ENCODE measurements at places on chromosomes 5 and 9.
A peak's percentile ranks its signal among the peaks of the same experiment; 100 is the strongest.

DNA sequence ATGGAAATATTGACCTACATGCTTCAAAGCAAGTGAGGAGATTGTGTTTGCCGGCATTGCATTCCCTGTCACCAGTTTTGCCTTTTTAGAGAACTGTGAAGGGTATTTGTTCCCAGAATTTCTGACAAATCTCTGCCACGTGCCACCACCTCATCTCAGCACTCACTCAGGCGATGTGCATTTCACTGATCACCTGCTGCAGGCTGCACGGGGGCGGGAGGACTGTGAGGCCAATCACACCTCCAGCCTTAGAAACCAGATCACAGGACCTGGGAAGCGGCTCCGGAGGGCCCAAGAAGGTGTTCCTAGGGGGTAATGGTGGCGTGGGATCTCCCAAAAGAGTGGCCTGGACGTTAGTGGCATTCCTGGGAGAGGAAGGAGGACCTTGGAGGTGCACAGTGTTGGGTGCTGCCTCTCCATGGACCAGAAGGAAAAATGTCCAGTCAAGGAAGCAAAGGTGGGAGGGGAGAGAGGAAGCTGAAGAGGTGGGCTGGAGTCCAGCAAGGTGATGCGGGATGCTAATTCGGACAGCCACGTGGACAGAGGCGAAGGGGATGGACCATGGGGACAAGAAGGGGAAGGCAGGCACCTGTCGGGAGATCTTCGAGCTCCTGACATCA lies 63.6 kb upstream of the OLFM1 start:
- DNase-seq: no peak

DNA sequence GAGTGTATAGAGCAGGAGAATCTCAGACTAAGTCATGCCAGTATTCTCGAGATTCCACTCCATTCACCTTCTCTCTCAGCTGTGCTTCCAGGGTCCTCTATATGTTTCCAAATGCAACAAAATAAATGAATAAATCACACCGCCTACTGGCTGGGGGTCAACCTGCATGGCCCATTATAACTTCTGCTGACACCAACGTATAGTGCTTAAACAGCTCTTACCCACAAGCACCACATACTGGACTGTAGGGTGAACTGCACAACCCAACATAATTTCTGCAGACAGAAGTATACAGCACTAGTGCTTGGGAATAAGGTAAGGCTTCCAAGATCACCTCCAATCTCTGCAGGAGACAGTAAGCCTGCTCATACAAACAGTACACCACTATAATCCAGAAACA lies 33.1 kb upstream of the HTR4 start:
- no peak for DNase-seq

DNA sequence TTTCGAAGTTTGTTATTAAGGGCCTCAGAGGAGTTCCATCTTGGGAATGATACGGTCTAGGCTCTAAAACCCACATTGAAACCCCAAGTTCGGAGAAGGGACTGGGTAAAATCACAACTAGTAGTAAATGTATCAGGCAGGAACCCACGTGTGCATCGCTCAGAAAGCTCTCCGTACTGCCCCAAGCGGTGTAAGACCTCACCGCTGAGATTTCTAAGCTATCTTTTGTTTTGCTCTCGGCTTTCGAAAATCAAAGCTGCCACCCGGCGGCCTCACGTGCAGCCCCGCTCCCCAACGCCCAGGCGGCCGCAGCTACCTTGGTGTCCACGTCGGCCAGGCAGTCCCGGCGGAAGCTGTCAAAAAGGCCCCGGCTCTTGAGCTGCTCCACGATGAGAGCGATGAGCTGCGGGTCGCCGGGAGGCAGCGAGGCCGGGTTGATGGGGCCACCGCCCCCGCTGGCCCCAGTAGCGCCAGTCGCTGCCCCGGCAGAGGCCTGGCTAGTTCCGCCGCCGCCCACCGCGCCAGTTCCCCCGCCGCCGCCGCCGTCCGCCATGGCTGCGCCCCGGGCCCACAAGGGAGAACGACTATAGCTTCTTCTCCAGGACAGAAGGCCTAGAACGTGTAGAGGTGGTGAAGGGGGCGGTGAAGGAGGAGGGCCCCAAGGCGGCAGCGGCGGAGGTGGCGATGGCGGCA lies 420 bp downstream of the BOD1 start:
- peak; percentile 92 for DNase-seq

- peak; percentile 43 for DNase-seq
Measured at GRCh38 chr5:117590944-117591343, 1016.3 kb upstream of the SEMA6A start.

DNA sequence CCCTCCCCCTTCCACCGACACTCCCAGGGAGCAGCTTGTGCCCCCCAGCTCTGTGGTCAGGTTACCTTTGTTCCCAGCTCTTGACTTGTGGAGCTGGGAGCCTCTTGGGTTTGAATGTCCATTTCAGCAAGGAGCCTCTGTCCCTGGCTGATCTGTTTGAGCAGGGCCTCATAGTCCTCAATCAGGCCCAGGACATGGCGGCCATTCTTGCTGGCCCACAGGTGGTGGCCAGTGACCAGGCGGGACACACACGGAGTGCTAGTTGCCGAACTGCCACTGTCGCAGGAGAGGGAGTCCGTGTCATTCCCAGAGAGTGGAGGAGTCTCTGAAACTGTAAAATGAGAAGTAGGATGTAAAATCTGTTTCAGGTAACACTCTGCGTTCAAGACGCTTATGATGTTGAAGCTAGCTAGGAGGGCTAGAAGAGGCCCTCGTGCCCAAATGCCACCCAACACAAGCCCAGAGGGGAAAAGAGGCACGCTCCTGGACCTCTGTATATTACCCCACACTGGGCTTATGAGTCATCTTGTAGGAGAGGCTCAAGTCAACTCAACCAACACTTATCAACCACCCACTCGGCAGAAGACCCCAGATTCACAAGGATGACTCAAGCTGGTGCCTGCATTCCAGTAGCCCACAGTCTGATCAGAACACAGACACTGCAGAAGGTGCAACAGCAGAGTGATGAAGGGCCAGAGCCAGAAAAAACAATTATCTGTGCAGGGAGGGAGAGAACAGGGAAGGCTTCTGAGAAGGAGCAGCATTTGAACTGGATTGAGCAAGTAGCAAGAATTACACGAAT lies 177.0 kb downstream of the CDK5RAP2 start:
- peak; percentile 90 for DNase-seq

DNA sequence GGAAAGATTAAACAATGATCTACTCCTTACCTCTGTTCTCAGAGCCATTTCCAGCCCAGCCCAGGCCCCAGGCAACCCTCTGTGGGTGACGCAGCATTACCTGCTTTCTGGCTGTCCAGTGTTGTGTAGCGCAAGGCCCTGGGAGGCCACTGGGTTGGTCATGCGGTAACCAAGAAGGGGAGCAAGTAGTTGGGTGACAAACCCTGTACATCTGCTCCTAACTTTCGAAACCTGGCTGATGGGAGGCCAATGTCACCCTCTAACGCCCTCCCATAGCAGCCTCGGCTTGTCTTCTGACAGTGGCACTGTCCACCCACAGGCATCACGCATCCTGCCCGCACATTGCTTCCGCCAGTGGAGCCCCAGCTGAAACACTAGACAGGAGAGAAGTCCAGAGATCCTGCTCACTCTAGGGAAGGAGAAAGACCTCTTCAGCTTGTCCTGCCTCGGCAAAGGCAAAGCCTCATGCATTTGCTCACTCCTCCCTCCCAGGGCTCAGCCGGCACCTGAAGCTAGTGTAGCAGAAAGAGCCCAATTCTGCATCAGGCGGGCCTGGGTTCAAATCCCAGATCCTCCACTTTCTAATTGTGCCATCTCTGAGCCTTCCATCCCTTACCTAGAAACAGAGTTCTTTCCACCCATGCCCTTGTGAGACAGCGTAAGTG lies 94.6 kb downstream of the ADAMTS2 start:
- no peak for DNase-seq

Data from adipocyte (in vitro differentiated cells).